ENCODE measurements at places on chromosomes 12 and 14.

DNA sequence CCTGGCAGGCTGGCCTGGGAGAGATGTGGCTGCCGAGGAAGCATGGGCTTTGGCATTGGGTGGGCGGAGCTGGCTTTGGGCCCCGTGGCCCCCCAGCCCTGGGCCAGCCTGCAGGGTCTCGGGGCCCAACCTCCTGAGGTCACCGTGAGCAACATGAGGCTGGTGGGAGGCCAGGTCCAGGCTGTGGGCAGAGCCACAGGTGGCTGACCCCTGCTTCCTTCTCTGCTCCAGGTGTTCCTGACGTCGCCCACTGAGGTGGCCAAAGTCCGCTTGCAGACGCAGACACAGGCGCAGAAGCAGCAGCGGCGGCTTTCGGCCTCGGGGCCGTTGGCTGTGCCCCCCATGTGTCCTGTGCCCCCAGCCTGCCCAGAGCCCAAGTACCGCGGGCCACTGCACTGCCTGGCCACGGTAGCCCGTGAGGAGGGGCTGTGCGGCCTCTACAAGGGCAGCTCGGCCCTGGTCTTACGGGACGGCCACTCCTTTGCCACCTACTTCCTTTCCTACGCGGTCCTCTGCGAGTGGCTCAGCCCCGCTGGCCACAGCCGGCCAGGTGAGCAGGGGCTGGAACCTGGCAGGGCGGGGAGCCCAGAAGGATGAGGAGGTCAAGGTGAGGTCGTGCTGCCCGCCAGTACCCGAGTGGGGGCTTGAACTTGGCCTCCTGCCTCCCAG lies 5.5 kb downstream of the SLC25A47 start:
- DNase-seq: no peak

- DNase-seq: no peak
Observed at GRCh38 chr12:95088379-95088778, 15.0 kb upstream of the NR2C1 start.

GRCh38 chr14:22491683-22492621 lies 97.1 kb downstream of the DAD1 start:
- DNase-seq: no peak

DNA sequence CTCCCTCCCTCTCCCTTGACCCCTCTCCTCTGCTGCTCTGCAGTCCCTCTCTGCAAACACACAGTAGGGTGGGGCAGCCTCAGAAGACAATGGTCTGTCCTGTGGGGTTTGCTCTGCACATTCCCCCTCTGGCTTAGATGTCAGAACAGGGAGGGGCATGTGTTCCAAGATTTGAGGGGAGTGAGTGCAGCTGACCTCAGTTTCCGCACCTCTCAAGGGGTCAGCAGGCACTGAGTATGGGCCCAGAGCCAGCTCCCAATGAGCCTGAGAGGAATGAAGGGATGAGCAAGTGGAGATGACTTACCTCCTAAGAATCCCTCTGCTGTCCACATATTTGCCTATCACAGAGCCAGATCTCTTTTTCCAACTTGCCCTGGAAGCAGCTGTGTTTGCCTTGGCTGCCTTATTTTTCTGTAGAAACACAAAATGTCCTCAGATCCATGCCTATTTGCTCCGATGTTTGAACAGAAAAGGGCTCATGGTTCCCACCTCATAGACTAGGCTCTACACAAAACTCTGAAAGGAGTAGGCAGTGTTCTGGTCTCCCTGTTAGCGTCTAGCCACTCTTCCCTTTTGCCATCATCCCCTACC lies 111.4 kb downstream of the CRACR2A start:
- DNase-seq: peak; percentile 89

DNA sequence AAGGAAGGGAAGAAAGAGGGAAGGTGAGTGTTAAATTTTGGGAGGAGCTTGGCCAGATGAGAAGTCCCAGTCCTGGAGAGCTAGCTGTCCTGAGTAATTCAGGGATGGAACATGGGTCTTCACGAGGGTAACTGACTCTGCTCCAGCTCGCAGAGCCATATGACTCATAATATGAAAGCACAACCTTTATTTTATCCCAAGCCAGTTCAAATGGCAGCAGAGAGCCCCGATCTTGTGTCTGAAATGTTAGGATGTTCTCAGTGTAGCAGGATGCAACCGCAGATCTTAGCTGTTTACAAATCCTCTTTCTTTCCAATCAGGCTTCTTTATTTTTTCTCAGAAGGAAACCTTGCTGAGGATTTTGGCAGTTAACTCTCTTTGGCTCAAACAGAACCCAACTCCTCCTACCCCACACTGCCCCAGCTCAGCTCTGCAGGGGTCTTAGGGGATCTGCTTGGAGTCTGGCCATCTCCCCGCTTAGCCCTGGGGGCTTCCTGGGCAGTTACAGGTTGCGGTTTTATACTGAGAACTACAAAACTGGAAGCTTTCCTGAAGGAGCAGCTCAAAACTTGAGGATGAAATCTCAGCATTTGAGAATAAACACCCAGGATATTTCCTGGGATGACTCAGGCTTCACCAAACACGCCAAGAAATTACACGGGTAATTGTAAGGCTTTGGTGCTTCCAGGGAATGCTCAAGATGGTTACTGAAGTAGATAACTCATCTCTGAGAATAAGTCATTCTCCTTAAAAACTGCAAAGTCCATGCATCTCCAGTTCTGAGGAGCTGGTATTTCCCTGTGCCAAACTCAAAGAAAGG lies 92.5 kb downstream of the VCPKMT start:
- DNase-seq: peak; percentile 91

DNA sequence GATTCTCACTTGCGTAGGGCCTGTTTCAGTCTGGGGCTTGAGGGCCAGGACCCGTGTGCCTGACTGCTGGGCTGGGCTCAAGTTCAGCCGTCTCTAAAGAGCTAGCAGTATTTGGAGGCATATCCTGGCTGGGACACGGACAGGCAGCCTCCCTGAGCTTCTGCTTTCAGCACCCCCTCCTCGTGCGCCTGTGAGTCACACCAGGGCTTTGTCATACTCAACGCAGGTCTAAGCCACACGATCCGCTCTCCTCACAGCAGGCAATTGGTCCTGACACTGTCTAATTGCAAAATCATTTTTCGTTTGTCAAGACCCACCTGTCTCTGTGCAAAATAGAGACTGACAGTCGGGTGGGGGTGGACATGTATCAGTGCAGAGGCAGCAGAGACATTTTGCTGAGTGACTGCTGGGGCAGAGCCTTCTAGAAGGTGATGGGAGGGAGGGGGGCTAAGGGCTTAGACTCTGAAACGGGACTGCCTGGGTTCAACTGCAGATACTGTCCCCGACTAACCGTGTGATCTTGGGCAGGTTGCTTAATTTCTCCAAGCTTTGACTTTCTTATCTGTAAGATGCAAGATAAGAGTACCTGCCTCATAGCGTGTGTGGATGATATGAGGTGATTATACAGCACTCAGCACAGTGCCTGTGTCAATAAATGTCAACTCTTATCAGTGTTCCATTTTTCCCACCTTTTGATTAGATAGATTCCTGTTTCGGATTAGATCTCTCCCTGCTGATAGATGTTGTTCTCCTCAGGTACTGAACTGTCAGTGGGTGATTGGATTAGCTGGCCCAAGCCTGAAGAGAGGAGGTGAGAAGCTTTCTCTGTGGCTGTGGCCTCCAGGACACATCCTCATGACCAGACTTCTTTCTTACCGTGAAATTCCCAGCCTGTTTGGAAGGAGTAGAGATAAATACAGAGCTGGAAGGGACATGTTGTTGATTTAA lies 53.1 kb downstream of the KCNA1 start:
- peak; percentile 56 for DNase-seq

GRCh38 chr12:54680374-54680773 lies 32.2 kb upstream of the DCD start:
- peak; percentile 32 for DNase-seq

GRCh38 chr12:91954326-91954725 lies 191.3 kb downstream of the BTG1 start:
- DNase-seq: no peak

GRCh38 chr12:103799857-103800771 lies 40.9 kb downstream of the NT5DC3 start:
- DNase-seq: peak; percentile 72

GRCh38 chr12:59723520-59723919 lies 127.7 kb downstream of the SLC16A7 start:
- DNase-seq: no peak

DNA sequence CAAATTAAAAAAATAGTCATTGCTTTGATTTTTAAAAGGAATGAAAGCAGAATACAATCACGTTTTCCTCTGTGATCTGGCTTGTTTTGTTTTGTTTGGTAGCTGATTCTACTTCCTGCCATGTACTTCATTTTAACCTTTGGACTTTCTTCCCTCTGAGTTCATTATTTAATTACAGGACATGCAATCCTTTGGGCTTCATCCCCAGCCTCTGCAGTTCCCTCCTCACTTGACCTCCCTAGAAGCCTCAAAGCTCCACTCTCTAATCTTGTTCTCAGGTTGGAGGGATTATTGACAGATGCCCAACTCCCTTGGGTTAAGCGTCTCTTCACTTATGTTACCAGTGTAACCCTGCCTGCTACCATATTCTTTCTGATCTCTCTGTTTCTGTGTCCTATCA lies 967.9 kb upstream of the SEL1L start:
- DNase-seq: no peak

- DNase-seq: no peak
Observed at GRCh38 chr12:41452838-41453407, 264.8 kb downstream of the PDZRN4 start.

DNA sequence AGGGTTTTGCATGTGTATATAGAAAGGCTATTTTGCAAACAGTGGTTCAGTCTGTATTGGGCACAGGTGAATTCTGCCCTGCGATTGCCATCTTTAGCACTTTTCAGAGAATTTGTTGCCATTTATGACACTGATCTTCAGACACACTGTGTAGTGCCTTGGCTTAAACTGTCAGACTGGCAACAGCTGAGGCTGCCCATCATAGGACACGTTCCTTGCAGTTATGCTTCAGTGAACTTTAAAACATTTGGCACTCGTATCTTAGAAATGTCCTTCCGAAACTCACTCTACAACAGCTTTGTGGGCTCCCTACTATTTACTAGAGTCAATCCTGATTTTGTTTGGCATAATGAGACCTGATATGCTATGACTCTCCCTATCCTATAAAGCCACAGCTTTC lies 29.1 kb downstream of the AP5M1 start:
- DNase-seq: no peak

DNA sequence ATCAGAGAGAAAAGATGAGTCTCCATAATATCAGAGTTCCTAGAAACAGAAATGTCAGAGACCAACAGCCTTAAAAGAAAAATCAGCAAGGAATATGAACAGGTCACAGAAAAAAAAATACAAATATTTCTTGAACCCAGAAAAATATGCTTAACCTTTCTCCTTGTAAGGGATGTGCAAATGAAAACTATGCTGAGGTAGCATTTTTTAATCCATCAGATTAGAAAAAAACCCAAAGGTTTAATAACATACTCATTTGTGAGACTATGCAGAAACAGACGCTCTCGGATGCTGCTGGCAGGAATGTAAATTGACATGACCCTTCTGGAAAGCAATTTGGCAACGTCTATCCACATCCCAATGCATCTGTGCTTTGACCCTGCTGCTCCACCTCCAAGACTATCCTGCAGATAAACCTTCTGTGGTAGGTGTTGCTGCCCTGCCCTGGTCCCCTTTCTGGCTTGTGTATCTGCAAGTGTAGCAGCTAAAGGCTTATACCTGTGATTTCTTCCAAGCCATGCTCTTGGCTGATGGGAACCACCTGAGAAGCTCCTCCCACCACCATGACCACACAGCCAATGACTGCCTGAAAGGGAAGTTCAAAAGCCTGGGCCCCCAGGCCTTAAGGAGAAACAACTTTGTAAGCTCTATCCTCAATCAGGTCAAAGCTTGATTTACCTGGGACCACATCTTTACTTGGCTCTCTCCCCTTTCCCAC lies 49.4 kb downstream of the LTBP2 start:
- DNase-seq: no peak

- DNase-seq: no peak
Observed at GRCh38 chr12:109878247-109878625, 2.1 kb downstream of the GLTP start.

- no peak for DNase-seq
Observed at GRCh38 chr12:125218952-125219351, 153.7 kb downstream of the AACS start.

GRCh38 chr12:18206198-18206597 lies 55.1 kb upstream of the PIK3C2G start:
- no peak for DNase-seq

DNA sequence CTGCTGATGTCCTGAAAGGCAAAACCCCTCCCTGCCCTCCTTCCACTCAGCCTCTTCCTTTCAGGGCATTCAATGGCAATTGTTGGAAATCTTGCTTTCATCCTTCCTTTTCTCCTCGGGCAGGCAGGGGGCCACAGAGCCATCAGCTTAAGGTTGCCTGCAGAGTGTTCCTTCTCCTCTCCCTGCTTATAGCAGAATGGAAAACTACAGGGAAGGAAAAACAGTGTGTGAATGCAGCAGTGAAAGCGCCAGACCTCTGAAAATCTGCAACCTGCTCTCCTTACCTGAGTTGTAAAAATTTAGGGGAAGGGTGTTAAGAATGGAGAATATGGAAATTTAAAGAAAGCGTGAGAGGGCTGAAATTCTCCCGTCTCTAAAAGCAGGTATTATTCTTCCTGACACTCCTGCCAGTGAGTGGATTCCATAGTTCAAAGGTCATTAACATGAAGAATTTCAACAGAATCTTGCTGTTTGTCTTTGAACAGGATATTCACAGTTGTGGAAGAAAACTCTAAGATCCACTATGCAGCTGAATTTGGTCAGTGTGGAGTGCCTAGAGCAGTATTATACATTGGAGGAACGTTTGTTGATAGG lies 348.8 kb downstream of the KCNH5 start:
- no peak for DNase-seq

GRCh38 chr12:67002720-67003119 lies 266.4 kb upstream of the CAND1 start:
- DNase-seq: no peak

- no peak for DNase-seq
Observed at GRCh38 chr14:33271891-33272290, 333.2 kb downstream of the NPAS3 start.

DNA sequence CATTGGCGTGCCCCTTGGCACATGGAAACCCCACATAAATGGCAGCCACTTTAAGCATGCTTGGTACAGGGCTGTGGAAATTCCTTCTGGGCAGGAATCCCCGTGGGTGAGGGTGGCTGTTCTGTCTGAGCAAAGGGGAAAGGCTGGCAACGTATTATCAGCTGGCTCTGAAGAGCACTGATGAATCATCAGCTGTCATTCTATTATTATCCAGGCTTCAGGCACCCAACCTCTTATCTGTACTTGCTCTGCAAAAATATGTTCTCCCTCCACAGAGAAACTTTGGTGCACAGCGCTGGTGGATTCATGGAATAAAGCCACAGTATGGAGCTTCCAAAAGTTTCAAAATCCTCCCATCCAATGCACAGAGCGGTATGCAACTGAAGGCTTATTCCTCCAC lies 167.1 kb downstream of the TBX5 start:
- no peak for DNase-seq
